Breast epithelium (tissue), 4 donors: ENCODE measurements at places on chromosomes 4 and X. TPM values are rescaled to one million over a fixed set of nuclear protein-coding genes. Genes with fewer than 3 reads are reported as not detected.

- DNase-seq: no peak
Measured at GRCh38 chr4:87405211-87405820, 14.3 kb upstream of the HSD17B11 start.

DNA sequence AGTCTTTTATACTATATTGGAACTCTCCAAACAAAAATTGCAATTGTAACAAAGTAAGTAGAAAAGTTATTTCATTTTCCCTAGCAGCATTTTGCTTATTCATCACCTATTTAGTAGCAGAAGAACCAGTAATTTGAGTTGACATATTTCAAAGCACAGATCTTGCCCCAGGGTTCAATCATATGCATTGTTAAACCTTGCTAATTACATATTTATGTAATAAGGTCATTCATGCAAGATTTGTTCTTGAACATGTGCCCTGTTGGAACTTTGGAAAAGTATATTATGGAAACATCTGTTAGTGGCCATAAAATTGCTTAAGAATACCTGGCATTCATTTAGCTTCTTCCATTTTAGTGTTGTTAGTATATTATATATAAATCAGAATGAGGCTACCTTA, 191.7 kb downstream of the TLL1 start:
- no peak for DNase-seq

DNA sequence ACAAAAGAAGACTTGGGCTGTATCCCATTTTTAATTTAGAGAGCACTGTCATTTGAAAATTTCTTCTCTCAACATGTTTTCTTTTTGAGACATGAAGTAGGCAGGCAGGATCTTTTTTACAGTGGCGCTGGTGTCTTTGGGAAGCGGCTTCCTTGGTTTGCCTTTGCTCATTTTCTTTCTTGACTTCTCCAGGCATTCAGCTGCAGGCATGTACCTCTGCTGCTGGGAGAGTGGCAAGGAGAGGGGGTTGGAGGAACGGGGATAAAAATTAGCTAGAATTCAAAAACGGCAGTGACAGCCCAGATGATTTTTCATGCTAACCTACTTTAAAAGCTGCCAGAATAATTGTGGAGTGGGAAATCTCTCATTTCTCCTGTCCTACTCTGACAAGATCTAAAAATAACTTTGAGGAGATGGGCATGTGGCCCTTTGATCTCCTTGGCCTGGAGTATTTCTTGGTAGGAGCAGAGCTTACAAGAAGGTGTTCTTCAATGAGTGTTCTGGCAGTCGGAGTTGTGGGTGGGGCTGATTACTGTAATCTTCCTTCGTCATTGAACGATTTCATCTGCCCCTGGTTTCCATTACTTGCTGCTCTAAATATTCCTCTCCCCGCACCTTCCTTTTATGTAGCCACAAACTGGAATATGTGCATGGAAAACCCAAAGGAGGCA, 54.8 kb downstream of the TBL1X start:
- DNase-seq: no peak

GRCh38 chr4:73308286-73308685, 49.7 kb upstream of the ANKRD17 start:
- DNase-seq: no peak

DNA sequence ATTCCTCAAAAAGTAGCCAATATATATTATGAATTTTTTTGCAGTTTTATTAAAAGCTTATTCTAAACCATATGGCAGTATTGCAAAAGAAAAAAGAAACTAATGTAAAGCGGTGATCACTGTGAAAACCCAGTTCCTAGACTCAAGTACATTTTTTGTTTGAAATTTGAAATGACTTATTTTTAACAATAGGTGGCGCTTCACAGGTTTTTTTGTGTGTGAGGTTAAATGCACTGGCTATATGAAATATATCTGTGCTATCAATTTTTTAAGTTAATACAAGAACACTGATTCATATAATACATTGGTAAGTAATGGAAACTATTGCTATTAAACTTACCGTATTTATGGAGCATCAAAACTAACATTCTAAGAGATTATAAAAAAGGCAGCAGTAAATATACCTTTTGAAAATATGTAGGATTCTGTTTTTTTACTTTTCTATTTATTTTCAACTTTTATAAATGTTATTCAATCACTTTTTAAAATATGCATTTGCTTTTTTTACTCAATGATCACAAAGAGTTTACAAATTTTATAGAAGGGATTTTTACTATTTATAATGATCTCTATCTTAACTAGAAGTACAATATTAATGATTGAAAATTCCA, 5.6 kb upstream of the SPRY1 start:
- DNase-seq: no peak

GRCh38 chrX:6026980-6027379, 201.7 kb downstream of the NLGN4X start:
- DNase-seq: no peak

GRCh38 chrX:50920132-50920531, 9.6 kb downstream of the BMP15 start:
- DNase-seq: no peak

- no peak for DNase-seq
Measured at GRCh38 chr4:24978291-24979075, 52.3 kb downstream of the LGI2 start.

GRCh38 chrX:152932598-152933175, 34.8 kb downstream of the ZNF185 start:
- no peak for DNase-seq

GRCh38 chrX:36407836-36408235, 488.3 kb downstream of the CFAP47 start:
- DNase-seq: no peak

GRCh38 chrX:105189093-105189492, 31.4 kb downstream of the TEX13A start:
- DNase-seq: no peak

- no peak for DNase-seq
Measured at GRCh38 chrX:122187069-122187713, 996.9 kb upstream of the GRIA3 start.

DNA sequence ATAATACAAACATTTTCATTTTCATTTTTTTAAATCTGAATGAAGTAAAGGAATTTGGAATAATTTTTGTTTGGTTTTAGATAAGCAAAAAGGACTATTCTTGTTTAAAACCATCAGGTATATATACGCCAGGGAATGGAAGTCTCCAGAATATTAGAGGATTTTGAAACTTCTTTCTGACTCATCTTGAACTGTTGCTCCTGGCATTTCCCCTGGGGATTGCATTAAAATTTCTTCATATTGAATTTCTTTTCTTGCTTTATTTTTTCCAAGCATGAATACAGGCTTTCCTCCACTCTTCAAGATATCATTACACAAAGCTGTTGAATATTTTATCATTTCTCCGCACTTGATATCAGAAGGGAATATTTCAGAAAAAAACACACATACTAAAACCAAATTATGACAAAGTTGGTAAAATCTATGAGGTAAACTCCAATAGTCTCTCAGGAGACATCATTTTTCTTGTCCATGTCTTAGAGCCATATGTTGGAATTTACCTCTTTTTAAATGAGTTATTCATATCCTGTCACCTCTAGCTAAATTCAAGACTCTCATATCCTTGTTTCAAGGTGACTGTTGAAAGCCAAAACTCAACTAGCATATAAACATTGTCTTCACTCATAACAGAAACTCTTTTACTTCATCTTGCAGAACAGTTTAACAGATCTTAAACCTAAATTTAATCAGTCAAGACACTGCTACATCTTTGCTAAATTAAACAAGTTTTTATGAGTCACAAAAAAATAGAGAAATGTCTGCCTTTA, 20.7 kb upstream of the CSN1S1 start:
- DNase-seq: no peak

- no peak for DNase-seq
Measured at GRCh38 chr4:2484185-2484584, 15.3 kb downstream of the RNF4 start.

- no peak for DNase-seq
Measured at GRCh38 chrX:48971249-48972219, at the start of gene KCND1. TSS of gene KCND1 (minus strand) at chrX:48971844. CDS start at chrX:48970271, 1,573 bp downstream.

- DNase-seq: no peak
Measured at GRCh38 chr4:54076673-54077072, 12.3 kb upstream of the CHIC2 start.

DNA sequence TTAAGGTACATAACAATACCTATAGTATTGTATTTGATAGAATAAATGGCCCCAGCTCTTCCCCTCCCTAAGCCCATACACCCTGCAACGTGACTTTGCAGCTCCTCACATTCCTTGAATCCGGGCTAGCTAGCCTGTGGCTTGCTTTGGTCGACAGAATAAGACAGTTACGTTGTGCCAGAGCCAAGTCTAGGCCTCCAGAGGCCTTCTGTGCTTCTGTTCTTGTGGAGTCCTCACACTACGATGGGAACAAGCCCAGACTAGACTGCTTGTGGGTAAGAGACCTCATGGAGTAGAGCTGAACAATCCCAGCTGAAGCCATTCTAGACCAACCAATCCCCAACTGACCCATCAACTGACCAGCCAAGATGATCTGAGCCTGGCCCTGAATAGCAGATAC, 102.4 kb upstream of the PLAC1 start:
- no peak for DNase-seq

DNA sequence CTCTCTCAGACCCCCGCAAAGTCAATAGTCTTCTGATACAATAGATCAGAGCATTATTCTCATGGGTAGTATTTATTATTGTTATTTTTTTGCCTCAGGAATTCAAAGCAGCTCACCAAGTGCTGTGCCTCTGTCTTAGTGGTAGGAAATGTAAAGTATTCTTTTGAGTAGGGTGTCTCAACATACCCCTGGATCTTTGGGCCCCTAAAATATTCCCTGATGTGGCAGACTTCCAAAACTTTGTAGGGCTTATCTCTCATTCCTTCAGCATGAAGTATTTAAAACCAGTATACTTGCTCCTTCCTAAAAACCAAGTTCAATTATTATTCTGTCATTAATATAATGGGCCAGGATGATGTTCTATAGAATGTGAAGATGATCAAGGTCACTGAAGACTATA, 115.3 kb upstream of the ZNF827 start:
- DNase-seq: no peak

DNA sequence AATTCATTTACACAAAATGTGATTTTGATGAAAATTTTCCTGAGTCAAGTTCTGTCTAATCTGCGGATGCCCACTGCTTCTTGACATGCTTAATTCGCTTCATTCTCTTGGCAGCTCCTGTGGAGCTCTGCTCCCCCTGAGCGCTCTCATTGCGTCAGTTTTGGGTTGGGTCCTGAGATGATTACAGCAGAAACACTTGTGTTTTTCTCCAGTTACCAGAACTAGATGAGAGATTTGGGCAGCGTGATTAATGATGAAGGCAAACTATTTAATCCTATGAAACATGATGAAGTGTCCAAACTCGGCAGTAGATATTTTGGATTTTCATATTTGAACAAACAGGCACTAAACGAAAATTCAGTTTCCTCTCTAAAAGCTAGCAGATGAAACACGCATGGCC, 4.2 kb upstream of the CXCL1 start:
- no peak for DNase-seq

Gene NUDT6
- total RNA-seq: 8.2 TPM

Gene SH3TC1
- total RNA-seq: 16.4 TPM

Gene CTAG2
- not detected for total RNA-seq

Gene DGKK
- not detected for total RNA-seq

Gene DUX4
- total RNA-seq: not detected

Gene PRSS12
- 2.2 TPM for total RNA-seq

Gene BTC
- 2.3 TPM for total RNA-seq

Gene FAM9B
- not detected for total RNA-seq
